ENCODE measurements at places on chromosomes 6 and 20.

DNA sequence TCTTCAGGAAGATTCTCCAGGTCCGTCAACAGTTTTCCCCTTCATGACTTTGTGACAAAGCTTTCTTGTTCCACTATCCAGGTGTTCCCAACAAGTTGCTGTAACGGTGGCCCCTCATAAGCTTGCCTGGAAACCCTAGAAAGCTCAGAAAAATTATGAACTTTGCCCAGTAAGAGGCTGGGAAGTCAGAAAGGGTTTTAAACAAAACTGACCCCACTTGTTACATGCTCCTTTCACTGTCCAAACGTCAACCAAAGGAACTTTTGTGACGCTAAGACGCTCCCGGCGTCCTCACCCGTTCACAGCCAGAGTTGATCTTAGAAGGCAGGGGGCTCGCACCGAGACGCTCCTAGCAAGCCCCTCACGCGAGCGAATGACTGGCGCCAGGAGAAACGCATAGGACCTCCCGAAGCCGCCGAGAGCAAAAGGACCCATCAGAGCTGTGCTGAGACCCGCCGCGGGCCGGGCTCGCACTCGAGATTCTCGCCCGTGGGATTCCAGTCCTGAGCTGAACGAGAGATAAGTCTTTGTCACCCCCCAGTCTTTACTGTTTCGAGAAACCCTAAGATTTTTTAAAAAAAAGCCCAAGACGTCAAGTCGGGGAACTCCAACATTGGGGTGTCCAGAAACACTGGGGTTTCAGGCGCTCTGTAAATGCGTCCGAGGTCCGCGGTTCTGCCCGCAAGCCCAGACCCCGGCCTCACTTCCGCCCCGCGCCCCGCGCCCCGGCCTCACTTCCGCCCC, 544 bp upstream of the ACAT2 start:
- no peak for DNase-seq

GRCh38 chr20:373171-373890, 7.2 kb upstream of the TRIB3 start:
- no peak for DNase-seq

DNA sequence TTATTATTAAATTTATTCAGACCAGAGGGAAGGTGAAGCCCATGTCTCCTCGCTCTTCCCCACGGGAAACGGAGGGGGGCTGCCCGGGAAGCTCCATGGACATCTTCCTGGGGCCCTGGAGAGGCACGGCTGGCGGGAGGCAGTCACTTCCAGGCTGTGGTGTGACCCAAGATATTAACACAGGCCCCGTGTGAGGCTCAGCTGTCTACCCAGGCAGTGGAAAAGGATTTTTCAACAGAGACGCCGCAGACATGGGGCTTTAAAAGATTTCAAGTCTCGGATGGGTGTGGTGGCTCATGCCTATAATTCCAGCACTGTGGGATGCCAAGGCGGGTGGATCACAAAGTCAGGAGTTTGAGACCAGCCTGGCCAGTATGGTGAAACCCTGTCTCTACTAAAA, 117.9 kb downstream of the ERMARD start:
- DNase-seq = no peak

DNA sequence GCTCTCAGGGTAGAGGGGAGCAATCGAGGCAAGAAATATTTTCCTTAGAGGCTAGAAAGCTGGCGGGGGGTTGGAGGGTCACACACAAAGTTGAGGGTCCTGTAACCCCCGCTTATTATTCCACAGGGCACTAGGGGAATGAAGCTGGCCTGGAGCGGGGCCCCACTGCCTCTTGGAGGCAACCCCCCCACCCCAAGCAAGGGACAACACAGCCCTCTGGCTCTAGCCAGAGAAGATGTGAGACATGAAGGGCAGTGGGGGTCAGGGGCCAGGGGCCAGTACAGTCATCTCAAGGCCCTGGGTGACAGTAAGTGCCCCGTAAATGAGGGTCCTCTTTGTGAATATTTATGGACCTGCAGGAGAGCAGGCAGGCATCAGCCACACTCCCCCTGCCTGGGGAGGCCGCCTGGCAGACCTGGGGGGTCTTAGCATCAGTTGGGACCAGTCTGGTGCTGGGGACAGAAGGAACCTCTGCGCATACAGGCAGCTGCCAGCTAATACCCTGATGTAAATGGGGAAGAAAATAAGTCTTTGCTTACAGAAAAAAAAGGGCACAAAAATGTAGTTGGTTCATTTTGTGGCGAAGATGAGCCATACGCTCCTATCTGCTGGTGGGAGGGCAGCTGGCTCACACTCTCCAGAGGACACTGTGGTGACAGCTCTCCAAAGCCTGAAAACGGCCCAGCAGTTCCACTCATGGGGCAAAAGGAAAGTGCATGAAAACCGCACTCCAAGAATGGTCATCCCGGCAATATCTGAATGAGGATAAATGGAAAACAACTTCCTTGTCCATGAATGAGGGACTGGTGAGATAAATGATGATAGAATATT, 21.9 kb downstream of the SPATA2 start:
- DNase-seq = peak; percentile 67

DNA sequence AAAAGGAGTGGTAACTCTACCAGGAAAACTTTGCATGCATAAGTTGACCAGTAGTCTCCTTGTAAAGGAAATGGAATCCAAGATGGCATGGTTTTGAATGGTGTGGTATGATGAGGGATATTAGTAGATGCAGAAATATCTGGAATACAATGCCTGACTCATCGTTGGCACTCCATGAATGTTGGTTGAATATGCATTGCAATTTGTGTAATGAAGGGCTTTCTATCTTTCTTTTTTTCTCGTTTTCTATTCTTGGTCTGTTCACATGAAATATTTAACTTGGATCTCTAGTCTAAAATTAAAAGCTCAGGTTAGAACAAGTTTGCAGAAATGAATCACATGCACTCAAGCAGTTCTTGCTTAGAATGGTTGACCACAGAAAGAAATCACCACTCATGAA, 277.3 kb upstream of the PRND start:
- no peak for DNase-seq

GRCh38 chr6:84929212-84929611, 164.8 kb upstream of the TBX18 start:
- no peak for DNase-seq

- DNase-seq = no peak
Measured at GRCh38 chr6:84492241-84493165, 265.1 kb upstream of the CEP162 start.

DNA sequence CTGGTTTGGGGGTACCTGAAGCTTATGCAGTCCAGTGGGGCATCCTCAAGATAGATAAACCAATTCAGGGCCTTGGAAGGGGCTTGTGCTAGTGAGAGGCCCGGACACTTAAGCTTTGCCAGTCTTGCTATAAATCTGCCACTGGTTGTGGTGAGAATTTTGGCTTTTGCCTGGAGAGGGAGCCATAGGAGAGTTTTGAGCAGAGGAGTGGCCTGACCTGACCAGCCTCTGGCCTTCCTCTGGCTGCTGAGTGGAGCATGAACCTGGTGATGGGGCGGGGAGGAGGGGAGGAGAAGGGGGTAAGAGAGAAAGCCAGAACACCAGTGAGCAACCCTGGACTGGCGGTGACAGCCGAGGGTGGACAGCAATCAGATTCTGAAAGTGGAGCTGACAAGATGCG, 7.1 kb downstream of the TMEM74B start:
- DNase-seq = no peak

DNA sequence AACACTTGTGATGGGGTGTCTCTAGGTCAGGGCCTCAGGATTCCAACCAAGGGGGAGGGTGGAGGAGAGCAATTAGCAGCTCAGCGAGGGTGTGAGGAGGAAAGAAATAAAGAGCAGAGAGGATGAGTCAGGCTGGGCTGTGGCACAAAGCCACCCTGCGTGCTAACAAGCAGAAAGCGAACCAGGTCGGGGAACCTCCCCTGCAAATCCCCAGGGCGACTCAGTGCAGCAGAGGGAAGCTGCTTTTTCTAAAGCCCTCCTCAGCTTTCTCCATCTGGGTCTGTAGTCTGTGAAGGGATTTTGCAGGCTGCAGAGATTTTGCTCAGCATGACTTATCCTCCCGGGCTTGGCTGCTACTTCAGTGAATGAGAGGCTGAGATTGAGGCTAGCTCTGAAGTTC, 6.6 kb upstream of the SPO11 start:
- DNase-seq = no peak

- peak; percentile 23 for DNase-seq
Measured at GRCh38 chr6:39980839-39981580, 46.7 kb upstream of the MOCS1 start.

DNA sequence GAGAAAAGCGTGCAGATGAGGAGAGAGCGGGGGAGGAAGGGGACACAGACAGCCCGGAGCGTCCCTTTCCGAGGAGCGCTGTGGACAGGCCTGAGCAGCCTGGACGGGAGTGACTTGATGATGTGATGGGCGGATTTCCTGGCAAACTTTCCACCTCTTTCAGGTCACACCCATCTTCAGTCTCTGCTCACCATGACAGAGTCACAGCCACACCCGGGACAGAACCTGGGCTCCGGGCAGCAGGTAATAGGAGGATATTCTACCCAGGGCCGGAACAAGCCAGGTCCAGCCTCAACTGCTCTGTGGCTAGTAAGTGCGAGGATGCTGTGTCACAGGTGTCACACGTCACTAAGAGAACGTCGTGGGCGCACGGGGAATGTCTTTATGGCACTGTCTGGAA, 84.3 kb downstream of the THBS2 start:
- no peak for DNase-seq
